ENCODE measurements at places on chromosomes 3 and 15.

DNA sequence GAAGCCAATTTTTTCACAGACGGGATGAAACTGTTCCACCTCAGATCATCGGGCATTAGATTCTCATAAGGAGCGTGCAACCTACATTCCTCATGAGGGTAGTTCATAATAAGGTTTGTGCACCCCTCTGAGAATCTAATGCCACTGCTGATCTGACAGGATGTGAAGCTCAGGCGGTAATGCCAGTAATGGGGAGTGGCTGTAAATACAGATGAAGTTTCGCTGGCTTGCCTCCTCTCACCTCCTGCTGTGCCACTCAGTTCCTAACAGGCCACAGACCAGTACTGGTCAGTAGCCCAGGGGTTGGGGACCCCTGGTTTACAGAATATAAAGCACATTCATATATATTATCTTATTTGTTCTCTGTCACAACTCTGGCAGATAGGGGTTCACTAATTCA, 2.1 kb upstream of the LIMD1 start:
- no peak for DNase-seq

DNA sequence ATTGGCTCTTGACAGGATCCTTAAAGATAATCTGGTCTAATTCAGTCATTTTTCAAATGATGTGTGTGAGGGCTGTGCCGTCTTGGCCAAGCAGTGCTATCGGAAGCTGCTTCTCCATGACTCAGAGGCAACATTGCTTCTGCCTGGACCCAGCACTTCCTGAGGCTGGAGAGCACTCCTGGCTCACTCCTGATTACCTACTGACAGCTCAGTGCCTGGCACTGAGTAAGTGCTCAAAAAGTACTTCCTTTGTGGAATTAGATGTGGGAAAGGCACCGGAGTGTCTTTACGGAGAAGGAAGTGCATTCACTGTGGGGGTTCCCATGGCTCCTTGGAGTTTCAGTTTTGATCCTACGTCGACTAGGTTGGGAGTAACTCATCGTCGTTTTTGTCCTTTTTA, 86.9 kb upstream of the UBE3A start:
- no peak for DNase-seq

DNA sequence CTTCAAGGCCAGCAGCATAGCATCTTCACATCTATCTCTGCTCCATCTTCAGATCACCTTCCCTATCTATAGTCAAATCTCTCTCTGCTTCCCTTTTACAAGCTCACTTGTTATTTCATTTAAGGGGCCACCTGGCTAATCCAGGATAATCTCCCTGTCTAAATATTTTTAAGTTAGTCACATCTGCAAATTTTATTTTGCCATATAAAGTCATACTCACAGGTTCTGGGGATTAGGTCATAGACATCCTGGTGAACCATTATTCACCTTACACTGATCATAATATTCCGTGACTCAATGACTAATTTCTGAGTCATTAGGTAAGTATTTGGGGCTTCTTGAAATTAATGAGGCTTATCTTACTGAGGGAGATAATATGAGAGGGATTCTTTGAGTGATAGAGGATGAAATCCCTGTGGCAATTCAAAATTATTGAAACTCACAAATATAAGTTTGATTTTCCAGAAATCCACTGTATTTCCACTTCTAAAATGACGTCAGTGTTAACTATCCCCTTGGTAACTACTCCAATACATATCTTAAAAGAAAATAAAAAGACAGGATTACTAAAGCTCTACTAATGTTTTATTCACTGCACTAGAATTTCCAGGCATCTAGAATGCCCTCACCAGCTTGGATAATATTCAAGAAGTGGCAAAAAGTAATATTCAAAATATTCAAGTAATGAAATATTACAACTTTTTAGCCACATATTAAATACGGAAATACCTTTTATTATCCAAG, 93.7 kb upstream of the RBMS3 start:
- no peak for DNase-seq

- DNase-seq = no peak
Measured at GRCh38 chr15:61558172-61559136, 329.4 kb upstream of the RORA start.

- no peak for DNase-seq
Measured at GRCh38 chr3:12758025-12758781, 856 bp downstream of the TMEM40 start.

- DNase-seq = no peak
Measured at GRCh38 chr3:169203631-169204550, 459.6 kb downstream of the MECOM start.

DNA sequence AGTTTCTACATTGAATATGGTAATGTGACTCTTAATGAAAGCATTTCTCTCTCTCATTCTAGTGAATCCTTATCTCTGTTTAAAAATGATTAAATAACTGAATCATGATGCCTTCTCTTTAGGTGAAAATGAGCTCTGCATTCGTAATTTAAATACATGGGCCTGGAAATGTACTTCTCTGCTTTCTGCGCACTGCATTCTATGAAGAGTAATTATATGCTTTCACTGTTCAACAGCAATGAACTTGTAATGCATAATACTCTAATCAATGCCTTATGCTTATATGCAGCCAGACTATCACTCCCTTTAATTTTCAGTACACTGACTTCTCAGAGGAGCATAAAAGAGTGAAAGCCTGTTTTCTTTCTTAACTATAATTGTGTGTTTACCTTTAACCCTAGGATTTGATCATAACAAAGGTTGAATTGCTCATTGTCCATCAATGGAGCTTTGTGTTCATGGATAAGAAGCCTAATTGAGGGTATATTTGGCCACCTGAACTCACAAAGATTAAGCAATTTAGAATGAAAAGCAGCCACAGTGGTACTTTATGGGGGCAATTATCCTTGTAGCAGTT, 330.8 kb upstream of the PDZRN3 start:
- DNase-seq = no peak

DNA sequence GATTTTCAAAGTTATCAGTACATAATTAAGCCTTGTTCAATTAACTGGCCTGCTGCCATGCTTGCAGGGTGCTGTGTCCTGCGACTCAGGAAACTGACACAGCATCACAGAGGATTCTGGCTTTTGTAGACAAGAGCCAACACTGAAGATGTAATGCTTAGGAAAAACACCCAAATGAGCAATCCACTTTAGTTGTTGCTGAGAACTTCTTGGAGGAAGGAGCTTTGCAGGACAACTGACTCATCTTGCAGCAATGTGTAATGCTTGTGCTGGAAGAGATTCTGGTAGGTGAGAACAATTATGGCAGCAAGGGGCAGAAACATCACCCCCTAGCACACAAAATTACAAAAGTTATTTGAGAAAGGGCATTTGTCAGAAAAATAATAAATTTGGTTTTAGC, 67.6 kb downstream of the NLGN1 start:
- DNase-seq = no peak

GRCh38 chr15:71259866-71260265, 144.6 kb downstream of the THSD4 start:
- no peak for DNase-seq

DNA sequence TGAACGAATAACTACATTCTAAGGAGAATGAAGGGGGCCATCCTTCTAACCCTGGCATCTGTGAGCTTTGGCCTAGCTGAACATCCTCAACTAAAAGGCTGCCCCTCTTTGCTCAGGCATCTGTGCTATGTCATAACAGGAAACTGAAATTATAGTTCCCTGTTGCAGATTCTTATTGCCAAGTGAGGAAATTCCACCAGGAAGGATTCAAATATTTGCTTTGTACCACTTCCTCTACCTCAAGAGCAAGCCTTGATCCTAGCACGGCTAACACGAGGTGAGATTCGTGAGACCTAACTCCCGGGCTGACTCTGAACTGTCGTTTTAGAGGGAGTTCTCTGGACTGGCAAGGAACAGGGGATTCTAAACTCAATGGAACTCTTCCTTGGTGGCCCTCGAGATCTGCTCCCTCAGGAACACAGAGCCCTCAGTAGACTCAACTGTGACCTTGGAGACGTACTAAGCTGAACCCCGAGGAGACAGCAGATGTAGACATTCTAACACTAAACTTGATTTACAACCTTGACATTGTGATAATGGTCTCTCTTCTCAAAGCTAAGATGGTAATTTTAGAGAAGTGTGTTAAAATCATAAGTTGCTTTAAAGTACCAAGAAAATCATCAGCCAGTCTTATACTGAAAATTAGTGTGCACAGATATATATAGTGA, 4.2 kb downstream of the SPG21 start:
- no peak for DNase-seq

GRCh38 chr15:96261575-96262034, 68.9 kb upstream of the NR2F2 start:
- no peak for DNase-seq

- no peak for DNase-seq
Measured at GRCh38 chr3:18806633-18807032, 341.7 kb upstream of the KCNH8 start.

- no peak for DNase-seq
Measured at GRCh38 chr3:194760494-194761137, 74.9 kb downstream of the FAM43A start.

DNA sequence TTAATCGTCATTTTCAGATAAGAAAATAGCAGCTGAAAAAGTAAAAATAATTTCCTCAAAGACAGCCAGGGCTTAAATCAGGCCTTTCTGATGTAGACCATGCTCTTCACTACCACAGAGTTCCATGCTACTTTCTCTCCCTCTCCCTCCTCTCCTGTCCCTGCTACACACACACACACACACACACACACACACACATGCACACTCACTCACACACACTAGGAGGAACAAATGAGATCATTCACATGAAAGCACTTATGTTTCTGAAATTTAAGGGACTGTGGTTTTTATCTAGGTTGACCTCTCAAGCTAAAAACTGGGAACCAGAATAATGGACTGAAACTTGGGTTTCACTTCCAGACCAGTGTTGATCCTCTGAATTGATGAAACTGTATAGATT, 4.1 kb upstream of the PSMA4 start:
- no peak for DNase-seq

DNA sequence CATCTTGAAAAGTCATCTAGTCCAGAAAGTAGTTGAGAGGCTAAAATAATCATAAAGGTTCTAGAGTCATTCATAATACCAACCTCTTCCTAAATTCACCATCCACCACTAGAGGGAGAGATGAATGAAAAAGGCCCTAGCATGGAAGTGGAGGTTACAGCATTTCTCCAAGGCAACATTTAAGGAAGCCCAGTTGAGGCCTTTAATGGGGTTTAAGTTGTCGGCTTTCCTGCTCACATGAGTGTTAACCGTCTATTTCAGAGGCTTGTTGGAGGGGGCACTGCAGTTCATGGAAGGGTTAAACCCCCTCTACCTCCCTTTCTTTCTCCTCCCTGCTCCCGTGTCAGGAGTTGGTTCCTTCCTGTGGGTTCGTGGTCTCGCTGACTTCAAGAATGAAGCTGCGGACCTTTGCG, 3.8 kb upstream of the SLCO3A1 start:
- DNase-seq = no peak

Measured in activated T-helper 1 cell treated with anti-CD3 and anti-CD28 coated beads, Interleukin-2, amount 50 U/mL, for 16 hours (primary cell).